H54 (cell line): ENCODE measurements at places on chromosomes 2 and 18.
A peak's percentile ranks its signal among the peaks of the same experiment; 100 is the strongest.

- DNase-seq: no peak
These were observed 433 bp downstream of the NPC1 start for GRCh38 chr18:23585897-23586248.

DNA sequence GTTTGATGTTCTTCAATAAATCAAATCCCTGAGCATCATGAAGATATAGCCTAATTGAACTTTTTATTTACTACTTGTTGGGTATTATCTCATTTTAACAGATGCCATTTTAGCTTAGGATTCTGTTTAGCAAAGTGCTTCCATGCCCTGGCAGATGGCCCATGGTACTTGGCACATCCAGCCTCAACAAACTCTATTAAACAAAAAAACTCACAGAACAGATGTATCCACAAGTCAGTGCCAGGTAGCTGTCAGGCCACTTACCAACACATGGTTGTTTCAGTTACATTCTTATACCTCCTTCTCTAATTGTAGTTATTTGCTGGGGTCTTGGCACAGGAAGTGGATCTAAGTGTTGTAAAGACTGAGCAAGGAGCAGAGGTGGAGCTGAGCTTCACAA is 29.6 kb downstream of the GAD1 start:
- no peak for DNase-seq

GRCh38 chr2:233100192-233100998 is 40.3 kb downstream of the INPP5D start:
- no peak for DNase-seq

DNA sequence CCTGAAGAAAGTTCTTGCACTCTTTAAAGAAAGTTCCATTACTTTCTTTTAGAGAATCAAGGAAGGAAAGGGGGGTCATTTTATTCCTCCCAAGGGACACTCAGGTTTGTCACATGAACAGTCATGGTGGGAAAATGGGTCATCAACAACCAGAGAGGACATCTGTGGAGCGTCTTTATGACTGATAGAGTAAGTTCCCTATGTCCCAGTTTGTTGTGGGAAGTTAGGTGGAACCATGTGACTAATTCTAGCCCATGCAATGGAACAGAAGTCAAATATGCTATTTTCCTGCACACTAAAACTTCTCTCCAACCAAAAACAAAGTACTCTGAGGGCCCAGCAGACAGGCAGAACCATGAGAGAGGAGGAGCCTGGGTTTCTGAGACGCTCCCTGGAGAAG is 165.6 kb upstream of the SERTAD2 start:
- DNase-seq: no peak

- DNase-seq: no peak
These were observed 703.6 kb downstream of the CPS1 start for GRCh38 chr2:211259831-211260476.

GRCh38 chr18:30527226-30527625 is 515.3 kb downstream of the DSC3 start:
- DNase-seq: no peak

DNA sequence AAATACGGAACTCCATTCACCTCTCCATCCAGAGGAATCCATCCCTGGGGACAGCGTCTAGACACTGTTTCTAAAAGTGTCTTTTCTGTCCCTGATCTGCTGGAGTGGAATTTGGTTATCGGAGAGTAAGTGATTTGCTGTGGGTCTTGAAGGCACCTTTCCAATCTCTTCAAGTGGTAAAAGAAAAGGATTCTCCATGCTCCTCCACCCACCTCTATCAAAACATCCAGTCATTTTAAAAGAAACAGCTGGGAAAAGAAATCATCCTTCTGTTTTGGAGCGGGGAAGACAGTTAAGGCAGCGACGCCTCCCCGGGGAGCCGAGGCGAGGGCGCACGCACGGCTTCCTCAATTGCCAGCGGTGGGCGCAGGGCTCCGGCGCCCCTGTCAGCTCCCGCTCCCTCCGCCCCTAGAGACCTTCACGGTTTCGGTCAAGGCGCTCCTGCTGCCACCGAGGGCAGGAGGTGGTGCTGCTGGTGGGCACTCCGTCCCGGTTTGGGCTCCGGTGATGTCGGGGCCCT is 547 bp downstream of the SLC35F5 start:
- DNase-seq: no peak

GRCh38 chr18:41639218-41639617 is 315.8 kb upstream of the PIK3C3 start:
- no peak for DNase-seq

DNA sequence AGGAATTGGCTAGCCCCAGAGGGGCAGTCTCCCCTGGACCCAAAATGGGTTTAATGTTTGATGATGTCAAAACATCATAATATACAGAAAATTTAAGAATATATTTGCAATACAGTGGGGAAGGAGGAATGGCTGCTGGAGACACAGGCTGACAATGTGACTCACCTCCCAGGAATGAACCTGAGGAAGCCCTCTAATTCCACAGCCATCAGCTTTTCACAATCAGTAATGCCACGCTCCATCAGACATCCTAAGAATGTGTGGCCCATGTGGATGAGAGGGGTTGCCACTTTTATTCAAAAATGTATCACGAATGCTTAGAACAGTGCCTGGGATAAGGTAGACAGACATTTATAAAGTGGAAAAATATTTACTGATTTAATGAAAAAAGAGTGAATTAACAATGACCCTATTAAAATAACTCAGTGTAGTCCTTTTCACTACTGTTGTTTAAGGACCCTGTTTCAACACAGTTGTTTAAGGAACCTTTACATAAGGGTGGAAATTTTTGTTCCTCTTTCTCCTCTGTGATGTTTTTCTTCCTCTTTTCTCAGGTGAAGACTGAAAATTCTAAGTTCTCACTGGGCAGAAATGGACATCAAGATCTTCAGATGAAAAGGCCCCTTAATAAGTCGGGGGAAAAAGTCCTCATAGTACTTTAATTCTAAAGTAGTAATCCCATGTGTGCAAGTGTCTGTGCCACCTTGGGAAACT is 17.5 kb upstream of the TMEM163 start:
- DNase-seq: peak; percentile 64

- no peak for DNase-seq
These were observed 4.1 kb upstream of the RMP24 start for GRCh38 chr18:35968278-35968880.

GRCh38 chr18:55861266-55861665 is 273.3 kb upstream of the TCF4 start:
- DNase-seq: no peak

DNA sequence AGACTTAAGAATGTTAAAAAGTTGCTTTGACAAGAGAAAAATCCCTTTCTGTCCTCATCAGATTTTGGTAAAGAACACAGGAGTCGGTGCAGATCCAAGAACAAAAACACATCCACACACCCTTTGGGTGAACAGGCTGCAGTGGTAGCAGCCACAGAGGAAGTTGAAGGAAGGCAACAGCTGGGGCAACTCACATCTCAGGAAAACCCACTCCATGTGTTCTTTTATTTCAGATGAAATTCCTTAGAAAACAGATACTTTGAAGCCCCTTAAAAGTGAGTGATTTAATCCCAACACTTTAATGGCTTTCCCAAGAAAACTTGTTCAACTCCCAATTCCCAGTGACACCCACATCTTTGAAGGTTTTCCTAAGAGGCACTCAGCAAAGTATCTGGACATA is 271.3 kb downstream of the ICOS start:
- no peak for DNase-seq

DNA sequence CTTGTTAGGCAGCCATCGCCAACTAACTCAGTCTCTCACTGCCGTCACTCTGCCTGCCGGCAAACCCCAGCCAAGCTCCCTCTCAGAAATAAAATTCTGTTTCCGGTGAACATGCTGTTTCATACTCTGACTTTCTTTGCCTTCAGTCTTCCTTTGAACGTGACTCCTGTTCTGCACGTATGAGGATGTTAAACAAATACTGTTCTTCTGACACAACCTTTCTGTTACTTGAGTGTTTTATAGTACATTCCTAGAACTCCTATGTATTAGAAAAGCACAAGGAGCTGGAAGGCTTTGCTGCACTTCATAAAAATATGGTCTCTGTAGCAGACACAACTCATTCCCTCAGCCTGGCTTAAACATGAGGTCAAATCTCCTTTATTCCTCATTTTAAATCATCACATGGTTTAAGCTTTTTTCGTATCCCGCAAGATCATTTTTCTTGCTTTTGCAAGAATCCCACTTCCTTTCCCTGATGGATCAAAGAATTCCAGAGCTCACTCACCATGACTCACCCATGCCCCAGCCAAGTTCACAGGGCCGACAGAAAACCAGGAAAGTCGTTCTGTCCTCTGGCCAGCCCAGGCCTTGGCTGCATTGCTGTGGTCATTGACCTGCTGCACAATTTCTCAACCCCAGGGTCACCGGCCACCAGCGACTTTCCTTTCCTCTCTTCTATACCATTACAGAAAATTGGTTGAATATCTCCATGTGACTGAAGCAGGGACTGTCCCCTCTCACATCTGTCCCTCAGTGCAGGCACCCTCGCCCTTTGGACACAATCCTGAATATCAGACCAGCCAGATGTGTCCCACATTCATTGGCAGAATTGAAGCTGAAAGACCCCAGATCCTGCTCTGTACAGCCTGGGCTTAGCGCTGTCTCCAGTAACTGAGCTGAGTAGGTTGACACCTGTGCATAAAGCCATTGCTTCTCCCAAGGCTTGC is 183.1 kb upstream of the ARL4C start:
- DNase-seq: peak; percentile 57

DNA sequence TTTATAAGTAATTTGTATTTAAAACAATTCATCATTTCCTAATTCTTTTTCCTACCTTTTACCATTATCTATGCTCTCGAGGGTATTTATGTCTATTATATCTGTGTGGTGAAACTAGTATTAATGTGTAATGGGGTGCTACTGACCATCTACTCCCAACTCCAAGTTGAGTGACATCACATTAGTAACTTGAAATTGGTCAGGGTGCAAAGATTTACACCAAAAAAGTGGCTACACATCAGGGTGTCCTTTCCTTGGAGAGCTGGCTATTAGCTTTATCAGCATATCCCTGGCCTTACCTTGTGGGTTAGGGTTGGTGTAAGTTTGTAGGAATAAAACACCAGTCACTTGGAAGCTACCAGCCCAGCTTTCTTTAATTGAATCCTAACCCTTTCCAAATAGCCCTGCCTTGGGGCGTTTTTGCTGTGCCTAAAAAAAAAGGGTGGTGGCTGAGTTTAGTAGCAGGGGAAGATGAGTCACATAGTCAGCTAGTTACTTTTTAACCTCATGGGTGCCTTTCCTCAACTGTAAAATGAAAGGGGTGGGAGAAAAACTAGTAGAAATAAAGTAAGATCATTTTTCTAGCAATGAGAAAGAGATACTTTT is 14.0 kb downstream of the ANXA4 start:
- DNase-seq: peak; percentile 35

DNA sequence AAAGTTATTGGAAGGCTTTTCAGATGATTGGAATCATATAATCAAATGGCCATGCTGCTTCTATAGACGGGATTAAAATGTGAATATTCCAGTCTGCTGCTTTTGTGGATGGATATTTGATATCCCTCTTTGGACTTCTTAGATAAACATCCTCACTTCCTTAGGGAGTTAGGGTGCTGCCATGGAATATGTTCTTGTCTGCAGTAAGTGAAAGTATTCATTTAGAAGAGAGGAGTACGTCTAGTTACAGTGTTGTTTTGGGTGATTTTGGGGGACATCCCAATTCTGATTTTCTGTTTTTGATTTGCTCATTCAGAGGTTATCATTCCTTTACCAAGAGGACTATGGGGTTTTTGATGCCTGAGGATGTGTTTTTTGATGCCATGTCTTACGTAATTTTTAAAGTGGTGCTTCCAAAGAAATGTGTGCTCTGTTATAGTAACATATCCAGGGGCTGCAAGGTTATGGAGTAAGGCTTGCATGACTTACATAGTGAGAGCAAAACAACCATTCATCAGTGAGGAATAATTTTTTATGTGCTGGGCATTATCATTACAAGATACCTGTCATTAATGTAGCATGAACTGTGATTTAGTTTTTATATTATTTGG is 33.6 kb downstream of the ASXL3 start:
- no peak for DNase-seq

DNA sequence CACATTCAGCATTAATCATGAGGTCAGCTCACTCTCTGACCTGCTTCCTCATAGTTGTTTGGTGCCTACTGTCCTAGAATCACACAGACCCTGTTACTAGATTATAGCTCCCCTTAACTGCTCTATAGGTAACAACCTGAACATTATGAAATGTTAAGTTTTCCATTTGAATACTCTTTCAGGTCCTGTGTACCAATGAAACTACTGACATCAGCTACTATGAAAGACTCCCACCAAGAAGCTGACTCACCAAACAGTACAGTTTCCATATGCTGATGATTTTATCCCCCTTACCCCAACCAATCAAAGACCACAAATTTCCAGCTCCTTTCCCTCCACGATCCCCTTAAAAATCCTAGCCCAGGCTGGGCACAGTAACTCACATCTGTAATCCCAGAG is 56.3 kb downstream of the SRBD1 start:
- no peak for DNase-seq

- no peak for DNase-seq
These were observed 242.7 kb downstream of the TMEM182 start for GRCh38 chr2:103004426-103004942.

DNA sequence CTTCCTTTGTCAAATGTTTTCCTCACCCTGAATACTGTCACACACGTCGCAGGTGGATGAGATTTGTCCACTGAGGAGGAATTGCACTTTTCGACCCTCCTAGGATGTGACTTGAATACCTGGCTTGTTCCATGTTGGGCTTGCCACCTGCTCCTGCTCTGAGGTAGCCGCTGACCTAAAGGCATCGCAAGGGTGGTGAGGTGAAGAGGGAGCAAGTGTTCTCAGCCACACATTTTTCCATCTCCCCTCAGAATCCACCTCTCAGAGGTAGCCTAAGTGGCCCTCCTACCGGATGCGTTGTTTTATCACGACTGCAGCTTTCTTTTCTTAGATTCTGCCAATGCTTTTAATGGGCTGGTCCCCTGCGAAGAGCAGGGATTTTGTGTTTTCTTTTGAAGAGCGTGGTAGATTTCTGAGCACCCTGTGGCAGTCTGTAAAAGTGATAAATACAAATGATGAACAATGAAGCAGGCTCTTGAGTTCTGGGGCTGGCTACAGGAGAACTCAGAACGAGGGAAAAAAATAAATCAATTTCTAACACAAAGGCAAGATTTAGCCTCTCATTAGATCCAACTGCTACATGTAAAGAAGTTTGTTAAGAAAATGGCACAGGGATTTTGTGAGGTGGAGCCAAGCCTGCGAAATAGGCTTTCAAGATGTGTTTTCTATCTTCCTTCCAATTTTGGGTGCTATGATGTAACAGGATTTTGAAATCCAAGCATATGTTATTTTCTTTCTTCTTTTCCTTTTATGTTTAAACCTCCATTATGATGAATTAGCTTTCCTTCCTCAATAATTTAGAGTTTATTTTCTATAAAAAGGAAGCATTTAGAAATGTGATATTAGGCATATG is 386.7 kb downstream of the TGIF1 start:
- DNase-seq: no peak

- DNase-seq: no peak
These were observed 29.6 kb downstream of the FAM168B start for GRCh38 chr2:131063501-131064283.

- no peak for DNase-seq
These were observed 72.3 kb downstream of the BARD1 start for GRCh38 chr2:214737188-214737587.

DNA sequence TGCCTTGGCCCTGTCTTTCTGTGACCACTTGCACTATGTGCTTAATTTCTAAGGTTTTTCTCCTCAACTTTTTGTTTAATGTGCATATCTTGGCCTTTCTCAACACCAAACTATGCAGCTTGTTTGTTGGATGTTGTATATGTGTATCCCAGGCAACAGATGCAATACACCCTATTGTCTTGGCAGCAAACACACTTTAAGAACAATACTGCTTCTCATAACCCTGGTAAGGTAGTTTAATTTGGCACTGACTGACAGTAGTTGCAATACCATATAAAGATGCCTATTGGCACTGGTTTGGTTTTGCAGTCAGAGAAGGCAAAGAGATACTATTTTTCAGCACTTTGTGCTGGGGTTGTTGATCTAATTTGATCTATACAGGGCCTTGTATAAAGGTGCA is 360.7 kb upstream of the CWC22 start:
- no peak for DNase-seq
